ENCODE measurements at places on chromosomes 5 and 9.

DNA sequence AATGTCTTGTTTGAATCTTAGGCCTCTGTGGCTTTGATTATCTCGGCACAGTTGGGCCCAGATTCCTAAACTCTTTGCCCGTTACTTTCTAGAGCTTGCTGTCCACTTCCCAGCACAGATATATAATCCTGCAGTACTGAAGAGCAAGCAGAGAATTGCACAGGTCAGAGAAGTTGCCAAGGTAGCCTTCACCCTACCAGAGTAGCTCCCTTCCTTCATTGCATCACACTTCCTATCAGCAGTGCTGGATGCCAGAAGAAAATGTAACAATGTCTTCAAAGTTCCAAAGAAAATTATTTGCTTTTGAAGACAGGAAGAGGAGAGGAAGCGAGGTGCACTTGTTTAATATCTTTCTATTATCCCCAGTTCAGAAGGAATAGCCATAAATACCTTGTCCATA lies 38.1 kb upstream of the SPATA31D4 start:
- no peak for DNase-seq

DNA sequence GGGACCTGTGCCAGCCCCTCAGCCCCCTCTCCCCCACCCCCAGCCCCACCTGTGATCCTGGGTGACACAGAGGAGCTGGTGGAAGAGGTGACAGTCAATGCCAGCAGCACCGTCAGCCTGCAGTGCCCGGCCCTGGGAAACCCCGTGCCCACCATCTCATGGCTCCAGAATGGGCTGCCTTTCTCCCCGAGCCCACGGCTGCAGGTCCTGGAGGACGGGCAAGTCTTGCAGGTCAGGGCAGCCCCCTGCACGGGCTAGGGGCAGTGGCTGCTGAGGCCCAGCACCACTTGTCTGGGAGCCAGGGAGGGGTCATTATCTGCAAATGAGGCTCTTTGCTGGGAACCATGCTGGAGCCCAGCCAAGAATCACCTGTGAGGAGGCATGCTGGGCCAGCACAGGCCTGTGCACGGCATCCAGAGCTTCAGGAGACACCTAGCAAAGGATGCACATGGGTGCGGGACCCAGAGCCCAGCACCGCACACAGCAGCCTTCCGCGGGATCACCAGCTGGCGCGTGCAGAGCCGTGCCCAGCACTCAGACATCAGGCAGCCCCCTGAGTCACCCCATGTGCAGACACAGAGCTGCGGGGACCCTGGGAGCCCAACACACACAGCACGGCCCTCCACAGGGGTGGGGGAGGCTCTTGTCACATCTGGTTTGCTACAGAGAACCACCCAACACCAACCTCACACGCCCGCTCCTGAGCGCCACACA lies 62.0 kb upstream of the ASS1 start:
- no peak for DNase-seq

GRCh38 chr5:148973455-148973854 lies 89.4 kb downstream of the SH3TC2 start:
- no peak for DNase-seq

DNA sequence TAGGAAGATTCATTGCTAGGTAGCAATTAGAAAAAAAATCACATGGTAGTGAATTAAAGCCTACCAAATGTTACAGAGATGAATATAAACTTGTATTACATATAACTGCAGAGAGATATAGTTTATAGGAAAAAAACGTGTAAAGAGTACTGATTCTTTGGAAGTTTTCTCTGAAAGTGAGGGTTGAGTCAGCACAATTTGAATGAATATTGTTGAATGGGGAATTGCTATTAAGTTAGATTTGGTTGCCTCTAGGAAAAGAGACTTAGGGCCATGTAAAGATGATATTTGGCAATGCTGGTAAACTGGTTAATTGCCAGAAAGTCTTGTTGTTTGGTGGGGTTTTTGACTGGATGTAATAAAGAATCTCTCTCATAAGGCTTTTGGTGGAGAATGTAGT lies 37.2 kb upstream of the TAL2 start:
- no peak for DNase-seq

DNA sequence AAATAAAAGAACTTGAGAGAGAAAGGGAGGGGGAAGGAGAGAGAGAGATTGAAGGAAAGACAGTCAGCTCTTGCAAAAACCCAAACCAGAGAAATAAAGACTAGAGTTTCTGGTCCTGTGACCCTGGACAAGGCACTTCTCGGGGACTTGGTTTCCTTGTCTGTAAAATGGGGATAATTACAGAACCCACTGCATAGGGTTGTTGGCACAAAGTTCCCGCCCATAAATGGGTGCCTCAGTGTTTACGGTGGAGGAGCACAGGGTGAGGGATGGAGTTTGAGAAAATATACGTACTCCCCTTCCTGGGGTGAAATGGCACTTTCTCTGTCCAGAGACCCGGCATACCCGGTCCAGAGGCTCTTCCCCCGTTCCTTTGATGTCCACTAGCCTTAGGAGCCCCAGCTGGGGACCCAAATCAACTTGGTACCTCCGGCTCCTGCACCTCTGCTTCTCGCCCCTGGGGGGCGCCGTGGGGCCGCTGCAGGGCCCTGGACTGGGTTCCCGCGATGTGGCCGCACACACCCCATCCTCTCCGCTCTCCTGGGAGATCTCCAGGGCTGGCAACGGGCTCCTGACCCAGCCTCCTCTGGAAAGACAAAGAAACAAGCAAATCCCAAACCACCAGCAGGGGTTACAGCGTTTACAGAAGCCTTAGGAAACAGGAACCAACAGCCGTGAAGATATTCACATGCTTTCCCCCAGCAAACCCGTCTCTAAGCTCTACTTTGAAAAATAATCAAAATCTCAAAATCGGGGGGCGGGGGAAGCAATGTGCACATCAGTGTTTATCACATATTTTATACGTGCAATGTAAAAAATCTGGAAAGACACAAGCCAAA lies 26.3 kb downstream of the PTGES start:
- DNase-seq = peak; percentile 72
